ENCODE measurements at places on chromosomes 13 and 19.

DNA sequence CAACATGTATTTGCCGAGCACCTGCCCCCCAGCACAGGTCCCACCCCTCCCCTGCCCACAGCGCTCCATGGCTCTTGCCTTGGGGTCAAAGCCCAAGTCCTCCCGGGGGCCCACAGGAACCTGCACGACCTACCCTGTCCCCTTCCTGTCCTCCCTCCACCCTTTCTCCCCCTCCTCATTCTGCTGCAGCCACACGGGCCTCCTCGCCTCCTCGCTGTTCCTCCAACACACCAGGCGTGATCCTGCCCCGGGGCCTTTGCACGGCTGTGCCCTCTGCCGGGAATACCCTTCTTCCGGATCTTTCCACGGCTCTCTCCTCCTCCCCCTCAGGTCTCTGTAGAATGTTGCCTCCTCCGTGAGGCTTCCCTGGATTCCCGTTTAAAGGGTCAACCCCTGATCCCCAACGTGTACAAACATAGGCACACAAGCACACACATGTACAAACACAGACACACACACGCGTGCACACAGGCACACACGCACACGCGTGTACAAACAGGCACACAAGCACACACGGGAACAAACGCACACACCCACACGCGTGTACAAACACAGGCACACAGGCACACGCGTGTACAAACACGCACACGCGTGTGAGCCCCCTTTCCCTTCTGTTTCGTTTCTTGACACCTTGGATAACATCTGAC lies 2.8 kb downstream of the MADCAM1 start:
- DNase-seq, result no peak

- no peak for DNase-seq
These were observed 252.9 kb downstream of the COL4A1 start for GRCh38 chr13:110054041-110054440.

DNA sequence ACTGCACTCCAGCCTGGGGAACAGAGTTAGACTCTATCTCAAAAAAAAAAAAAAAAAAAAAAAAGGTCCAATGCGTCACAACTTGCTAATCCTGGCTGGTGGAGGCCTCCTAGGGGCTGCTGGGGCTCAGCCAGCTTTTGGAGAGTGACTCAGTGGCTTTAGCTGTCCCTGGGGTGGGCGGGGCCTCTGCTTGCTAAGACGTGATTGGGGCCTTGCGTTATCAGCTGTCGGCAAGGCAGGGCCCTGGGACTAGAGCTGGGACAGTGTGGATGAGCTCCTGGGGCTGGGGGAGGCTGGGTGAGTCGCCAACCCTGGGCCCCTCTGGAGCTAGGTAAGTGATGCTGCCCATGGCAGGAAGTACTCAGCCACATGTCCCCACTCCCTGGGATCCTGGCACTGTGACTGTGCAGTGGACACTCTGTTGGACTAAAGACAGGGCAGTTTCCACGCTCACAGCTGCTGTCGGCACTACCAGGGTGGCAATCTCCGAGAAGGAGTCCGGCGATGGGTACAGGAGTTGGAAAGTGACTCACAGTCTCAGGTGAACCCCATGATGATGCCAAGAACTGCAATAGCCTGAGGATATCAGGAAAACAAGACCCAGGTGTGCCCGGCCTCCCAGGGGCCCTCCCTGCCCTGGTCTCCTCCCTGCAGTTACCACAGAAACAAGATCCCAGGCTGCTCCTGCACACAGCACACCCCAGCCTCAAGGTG lies 32.2 kb downstream of the F2RL3 start:
- no peak for DNase-seq

- no peak for DNase-seq
These were observed 3.6 kb upstream of the FAM187B start for GRCh38 chr19:35231956-35232645.

DNA sequence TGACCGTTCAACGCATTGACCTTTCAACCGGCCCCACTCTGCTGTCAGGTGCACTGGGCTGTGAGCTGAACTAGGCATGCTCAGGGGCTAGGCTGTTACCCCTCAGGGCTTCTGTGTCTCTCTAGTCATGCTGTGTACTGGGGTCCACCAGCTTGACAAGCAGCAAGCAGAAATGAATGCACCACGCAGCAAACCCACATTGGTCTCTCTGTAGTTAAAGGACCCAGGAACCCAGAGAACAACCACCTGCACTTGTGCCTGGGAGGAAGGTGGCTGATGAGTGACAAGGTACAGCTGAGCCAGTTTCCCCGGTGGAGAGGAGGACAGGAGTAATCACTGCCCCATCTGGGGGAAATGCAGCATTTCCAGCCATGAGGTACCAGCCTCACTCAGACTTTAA lies 159.9 kb downstream of the USP12 start:
- no peak for DNase-seq

DNA sequence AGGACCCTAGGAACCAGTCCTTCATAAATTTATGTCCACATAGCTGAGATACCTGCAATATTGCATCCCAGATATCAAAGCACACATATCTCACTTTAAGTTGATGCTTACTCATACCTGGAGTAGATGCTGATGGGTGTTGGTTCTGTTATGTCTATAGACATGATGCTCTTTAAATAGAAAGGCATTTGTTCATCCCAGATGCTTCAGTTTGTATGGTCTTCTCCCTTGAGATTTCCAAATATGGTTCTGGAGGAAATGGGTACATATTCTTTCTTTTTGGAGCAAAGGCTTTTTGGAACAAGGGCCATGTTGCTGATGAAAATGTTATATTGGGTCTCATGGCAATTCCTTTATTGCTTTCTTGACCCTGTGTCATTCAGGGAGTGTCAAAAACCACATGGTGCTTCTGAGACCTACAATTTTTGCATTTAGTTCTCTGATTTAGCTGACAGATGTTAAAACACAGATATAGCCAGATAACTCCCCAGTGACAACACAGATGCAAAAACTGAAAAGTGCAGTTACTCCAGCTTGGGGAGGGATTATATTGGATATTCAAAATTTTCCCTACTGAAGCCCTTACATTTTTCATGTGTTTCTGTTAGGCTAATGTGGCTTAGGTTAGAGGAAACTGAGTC lies 211.4 kb downstream of the KCNRG start:
- DNase-seq, result no peak

GRCh38 chr19:57566396-57567265 lies 7.0 kb upstream of the ZNF550 start:
- no peak for DNase-seq

DNA sequence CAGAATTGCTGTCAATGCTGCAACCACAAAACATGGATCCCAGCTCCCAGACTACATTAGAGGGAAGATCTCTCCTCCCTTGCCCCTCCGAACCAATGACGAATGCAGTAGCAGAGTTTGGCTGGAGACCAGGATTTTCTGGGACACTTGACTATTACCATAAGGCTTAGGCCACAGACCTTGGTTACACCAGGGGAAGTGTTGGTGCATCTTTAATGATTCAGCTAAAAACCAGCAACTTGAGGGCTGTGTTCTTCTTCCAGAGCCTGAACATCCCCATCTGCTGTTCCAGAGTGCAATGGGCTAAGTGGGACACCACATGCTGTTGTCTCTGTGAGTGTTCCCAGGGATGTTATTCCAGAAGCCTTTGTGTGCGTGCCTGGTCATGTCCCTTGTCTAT lies 528.2 kb downstream of the LMO7 start:
- no peak for DNase-seq

- DNase-seq, result no peak
These were observed 225.0 kb downstream of the TBC1D4 start for GRCh38 chr13:75256922-75257321.

- DNase-seq, result no peak
These were observed 62.6 kb downstream of the LACC1 start for GRCh38 chr13:43942286-43942685.

DNA sequence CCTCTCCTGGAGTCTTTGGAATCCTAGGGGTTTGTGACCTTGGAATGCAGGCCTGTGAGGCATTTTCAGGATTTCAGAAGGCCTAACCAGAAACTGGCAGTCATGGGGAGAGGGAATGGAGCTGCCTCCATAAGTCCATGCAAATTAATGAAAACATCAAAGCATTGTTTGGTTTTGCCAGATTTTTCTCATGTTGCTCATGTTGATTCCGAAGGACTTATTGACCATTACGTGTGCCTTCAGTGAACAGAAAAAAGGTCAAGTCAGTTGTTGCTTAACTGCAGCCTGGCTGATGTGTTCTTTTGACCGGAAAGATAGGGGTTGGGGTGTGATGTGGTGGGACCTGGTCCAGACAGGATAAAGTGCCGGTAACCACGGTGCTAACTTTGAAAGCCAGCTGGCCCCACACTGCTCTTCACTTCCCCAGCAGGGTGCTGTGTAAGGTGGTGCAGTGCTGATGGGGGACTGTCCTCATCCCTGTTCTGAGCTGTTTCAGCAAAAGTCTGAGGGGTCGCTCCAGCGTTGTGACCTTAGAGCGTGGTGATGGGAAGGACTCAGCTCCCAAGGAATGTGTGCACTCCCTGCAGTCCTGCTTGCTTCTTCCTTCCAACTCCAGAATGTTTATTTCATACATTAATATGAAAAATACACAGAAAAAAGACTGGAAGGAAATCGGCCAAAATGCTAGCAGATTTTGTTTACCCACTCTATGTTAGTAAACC lies 3.5 kb downstream of the RNF113B start:
- no peak for DNase-seq

GRCh38 chr19:36605877-36606478 lies 865 bp downstream of the ZNF382 start:
- DNase-seq, result no peak

DNA sequence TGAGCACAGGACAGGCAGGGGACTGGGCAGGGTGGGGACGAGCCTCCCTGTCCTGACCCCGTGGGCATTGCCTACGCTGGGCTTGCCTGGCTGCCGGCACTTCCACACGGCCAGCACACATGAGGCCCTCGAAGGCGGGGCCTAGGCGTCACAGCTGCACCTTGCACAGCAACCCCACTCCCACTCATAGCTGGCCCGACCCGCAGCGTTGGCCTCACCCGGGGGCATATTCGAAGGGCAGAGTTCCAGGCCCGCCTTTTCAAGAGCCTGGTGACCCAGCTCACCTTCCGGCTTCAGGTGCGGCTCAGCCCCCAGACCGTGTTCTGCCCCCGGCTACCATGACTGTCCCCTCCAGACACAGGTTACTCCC lies 16.9 kb upstream of the PROZ start:
- DNase-seq, result no peak

GRCh38 chr19:11296264-11296663 lies 304 bp downstream of the TSPAN16 start:
- DNase-seq, result no peak

GRCh38 chr19:13020002-13020414 lies 24.7 kb downstream of the NFIX start:
- no peak for DNase-seq

- no peak for DNase-seq
These were observed 9.2 kb downstream of the MIDN start for GRCh38 chr19:1257475-1258162.

GRCh38 chr19:45428384-45429231 lies 4.9 kb upstream of the ERCC1 start:
- no peak for DNase-seq

DNA sequence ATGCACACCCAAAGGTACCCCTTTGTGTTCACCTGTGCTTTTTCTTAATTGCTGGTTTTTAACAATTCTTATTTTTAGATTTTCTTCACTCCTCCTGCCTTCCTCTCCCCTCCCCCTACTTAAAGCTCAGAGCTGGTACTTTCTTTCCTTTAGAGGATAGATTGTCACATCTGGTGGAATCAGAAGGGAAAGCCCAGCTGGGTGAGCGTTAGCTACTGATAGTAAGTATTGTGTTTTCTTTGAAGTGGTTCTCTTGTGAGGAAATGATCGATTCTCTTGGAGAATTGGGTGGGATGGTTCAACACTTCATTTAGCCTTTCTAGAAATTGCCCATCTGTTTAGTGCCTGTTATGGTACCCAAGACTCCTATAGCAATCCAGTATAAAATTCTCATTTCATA lies 84.8 kb downstream of the FLT1 start:
- DNase-seq, result no peak

DNA sequence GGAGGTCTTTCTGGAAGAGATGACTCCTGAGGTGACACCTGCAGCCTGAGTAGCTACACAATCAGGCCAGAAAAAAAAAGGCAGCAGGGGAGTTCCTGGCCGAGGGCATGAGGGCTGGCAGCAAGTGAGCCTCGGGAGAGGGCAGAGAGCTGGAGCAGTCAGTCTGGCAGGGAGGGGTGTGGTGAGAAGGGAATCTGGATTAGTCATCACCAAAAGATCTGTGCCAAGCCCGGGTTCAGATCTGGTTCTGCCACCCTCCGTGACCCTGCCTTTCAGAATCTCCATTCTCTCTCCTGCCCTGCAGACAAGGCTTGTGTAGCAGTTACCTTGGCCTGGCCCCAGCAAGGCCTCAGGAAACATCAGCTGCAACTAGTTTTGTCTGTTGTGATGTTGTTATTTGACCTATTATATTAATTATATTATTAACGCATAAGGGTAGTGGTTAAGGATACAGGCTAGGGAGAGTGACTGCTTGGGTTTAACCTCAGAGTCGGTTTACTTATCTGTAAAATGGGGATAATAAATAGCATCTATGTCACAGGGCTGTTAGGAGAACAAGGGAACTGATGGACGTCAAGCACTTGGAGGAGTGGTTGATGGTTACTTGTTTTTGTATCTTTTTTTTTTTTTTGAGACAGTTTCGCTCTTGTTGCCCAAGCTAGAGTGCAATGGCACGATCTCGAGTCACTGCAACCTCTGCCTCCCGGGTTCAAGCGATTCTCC lies 2.7 kb upstream of the CAPNS1 start:
- no peak for DNase-seq

DNA sequence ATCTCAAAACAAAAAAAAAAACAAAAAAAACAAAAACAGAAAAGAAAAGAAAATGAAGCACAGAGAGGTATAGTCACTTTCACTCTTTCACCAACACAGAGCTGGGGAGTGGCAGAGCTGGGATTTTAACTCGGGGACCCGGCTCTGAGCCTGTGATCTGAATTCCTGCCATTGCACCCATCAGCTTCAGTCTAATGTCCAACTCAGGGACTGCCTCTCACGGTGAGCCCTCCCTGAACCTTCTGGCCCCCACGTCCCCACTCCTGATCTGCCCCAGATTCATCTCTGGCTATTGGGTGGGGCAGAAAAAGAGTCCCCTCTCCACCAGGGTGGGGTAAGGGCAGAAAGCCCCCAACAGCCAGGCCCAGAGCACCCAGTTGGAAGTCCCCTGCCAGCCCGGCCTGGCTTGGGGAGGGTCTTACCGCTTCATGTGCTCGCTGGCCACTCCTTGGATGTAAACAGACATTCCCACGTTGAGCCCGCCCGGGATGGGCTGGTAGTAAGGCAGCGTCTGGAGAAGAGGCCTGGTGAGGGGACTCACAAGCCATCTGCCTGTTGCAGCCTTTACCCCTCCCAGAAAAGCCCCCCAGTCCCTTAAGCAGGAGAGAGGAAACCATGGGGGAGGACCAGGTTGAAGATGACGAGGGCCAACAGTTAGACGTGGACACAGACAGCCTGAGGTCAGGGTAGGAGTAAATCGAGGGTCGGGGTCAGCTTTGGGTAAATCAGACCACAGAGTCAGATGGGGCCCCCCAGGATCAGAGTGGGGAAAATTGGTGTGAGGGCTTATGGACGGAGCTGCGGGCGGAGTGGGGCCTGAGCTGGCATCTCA lies 520 bp downstream of the LGALS4 start:
- DNase-seq, result no peak

Measured in effector CD4-positive, alpha-beta T cell (primary cell).